ENCODE measurements at places on chromosomes 4 and X.
A peak's percentile ranks its signal among the peaks of the same experiment; 100 is the strongest.

- no peak overlapping the region for H3K4me3 ChIP-seq
- DNase-seq = no peak
- no peak overlapping the region for H3K27ac ChIP-seq
These were observed 63.2 kb downstream of the PHEX start for GRCh38 chrX:22095286-22095685.

- H3K27ac ChIP-seq = no peak overlapping the region
- no peak overlapping the region for H3K4me3 ChIP-seq
- H3K36me3 ChIP-seq = peaks cover 47% of the 10 kb centered on the region
- H3K27me3 ChIP-seq = no peaks in the 10 kb centered on the region
- no peaks in the 10 kb centered on the region for H3K4me1 ChIP-seq
These were observed 14.1 kb downstream of the COX18 start for GRCh38 chr4:73055241-73055897.

DNA sequence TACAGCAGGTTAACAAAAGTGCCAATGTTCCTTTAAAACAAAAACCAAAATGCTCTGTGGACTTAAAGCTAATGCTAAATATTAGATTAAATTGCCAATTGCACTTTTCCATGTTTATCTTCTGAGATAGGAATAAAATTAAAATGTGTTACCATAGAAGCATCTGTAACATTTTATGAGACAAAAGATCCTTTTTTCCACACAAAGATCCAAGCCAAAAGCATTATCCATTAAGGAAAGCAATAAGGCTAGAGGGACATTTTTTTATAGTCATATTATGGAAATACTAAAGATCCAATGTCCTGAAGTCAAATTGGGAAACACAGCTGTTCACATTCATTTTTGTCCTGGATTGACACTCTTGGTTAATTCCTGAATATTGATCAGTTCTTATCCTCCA is 73.6 kb downstream of the PALLD start:
- DNase-seq = no peak
- H3K36me3 ChIP-seq = no peaks in the 10 kb centered on the region
- no peak overlapping the region for H3K27ac ChIP-seq
- H3K4me1 ChIP-seq = no peaks in the 10 kb centered on the region

DNA sequence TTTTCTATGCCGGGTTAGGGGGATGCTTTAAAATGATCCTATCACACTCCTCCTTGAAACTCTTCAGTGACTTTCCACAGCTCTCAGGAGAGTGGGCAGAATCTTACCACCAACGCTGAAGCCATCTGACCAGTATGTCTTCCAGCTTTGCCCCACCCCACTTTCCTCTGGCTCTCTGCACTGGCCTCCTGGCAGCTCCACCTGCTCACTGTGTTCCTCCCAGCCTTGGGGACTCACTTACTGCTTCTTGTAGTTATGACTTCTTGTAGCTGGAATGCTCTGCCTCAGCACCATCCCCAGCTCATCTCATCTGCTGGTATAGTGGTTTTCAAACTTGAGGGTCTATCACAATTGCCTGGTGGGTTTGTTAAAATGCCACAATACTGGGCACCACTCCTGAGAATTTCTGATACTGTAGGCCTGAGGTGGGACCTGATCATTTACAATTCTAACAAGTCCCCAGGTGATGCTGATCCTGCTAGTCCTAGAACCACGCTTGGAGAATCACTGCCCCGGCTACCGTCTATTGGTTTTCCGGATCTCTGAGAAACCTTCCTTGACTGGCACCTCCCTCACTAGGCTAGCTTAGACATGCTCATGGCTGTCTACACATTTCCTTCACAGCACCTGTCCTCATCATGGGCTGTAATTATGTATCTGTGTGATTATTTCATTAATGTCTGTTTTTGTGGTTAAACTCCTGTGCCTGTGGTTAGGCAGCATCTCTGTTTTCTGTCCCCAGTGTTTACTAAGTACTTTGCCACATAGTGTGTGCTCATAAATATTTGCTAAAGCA is 152.2 kb downstream of the MGST2 start:
- H3K27ac ChIP-seq = no peak overlapping the region
- no peak for DNase-seq
- no peaks in the 10 kb centered on the region for H3K27me3 ChIP-seq
- peaks cover 24% of the 10 kb centered on the region for H3K4me1 ChIP-seq
- peaks cover 11% of the 10 kb centered on the region for H3K36me3 ChIP-seq

DNA sequence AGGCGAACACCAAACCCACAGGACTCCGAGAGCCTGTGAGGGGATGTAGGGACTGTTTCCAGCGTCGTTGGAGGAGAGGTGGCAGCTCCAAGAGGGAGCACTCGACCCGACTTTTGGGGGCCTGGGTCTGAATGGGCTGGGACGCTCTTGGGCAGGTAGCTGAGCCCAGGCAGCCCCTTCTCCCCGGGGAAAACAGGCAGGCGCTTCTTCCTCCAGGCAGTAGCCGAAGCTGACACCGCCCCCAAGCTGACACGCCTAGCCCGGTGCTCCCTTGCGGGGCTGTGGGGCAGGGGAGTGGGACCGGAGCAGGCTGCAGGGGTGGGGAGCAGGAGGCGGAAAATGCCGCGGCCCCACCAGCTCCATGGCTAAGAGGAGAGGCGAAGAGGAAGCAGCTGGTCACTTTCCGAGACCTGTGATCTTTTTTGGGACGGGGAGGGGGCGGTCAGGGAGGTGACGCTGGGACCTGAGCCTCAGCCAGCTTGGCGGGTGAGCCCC is 4.2 kb downstream of the NKX1-1 start:
- no peak for DNase-seq
- peaks cover 17% of the 10 kb centered on the region for H3K27me3 ChIP-seq
- H3K4me3 ChIP-seq = no peak overlapping the region
- peaks cover 32% of the 10 kb centered on the region for H3K4me1 ChIP-seq

- no peaks in the 10 kb centered on the region for H3K36me3 ChIP-seq
- H3K4me3 ChIP-seq = no peak overlapping the region
- peak; percentile 74 for DNase-seq
- no peaks in the 10 kb centered on the region for H3K27me3 ChIP-seq
- peaks cover 10% of the 10 kb centered on the region for H3K4me1 ChIP-seq
These were observed 57.6 kb upstream of the RAP1GDS1 start for GRCh38 chr4:98203332-98204235.

- no peak overlapping the region for H3K27ac ChIP-seq
- no peaks in the 10 kb centered on the region for H3K27me3 ChIP-seq
- no peaks in the 10 kb centered on the region for H3K36me3 ChIP-seq
- DNase-seq = no peak
These were observed 487.7 kb upstream of the INTU start for GRCh38 chr4:127145006-127145540.

GRCh38 chr4:88600176-88600838 is 8.0 kb downstream of the HERC3 start:
- H3K27me3 ChIP-seq = no peaks in the 10 kb centered on the region
- H3K4me1 ChIP-seq = peaks cover 14% of the 10 kb centered on the region
- DNase-seq = peak; percentile 50

DNA sequence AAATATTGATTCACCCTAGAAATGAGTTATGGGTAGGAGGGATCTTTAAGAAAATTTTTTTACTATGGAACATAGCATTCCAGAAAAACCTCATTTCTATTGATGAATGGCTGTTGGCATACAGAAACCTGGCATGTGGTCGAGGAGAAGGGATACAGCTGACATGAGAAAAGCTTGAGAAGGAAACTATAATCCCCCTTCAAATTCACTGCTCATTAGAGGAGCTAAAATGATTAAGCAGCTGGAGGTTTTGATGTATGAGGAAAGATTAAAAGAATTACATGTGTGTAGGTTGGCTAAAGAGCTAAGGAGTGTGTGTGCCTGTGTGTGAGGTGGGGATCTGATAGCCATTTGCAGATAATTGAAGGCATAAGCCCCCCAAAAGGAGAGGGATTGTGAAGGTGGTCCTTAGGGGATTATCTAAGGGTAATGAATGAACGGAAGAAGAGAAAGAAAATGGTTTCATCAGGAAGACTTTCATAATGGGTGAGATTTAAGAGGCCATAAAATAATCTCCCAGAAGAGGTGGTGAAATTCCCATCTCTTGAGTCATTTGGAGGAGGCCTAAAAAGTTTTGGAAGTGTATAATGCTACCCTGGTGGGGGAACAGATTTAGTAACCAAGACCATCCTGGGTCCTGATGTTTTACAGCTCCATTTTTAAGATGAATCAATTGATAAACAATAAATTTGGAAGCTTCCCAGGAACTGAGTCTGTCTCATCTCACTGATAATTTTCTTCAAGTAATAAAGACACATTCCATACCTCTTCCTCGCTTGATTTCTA is 272.0 kb upstream of the HAND2 start:
- H3K36me3 ChIP-seq = no peaks in the 10 kb centered on the region
- peaks cover 3% of the 10 kb centered on the region for H3K27me3 ChIP-seq
- H3K4me3 ChIP-seq = no peak overlapping the region
- H3K27ac ChIP-seq = no peak overlapping the region

- DNase-seq = no peak
- H3K4me3 ChIP-seq = no peak overlapping the region
- no peak overlapping the region for H3K27ac ChIP-seq
- no peaks in the 10 kb centered on the region for H3K36me3 ChIP-seq
- no peaks in the 10 kb centered on the region for H3K4me1 ChIP-seq
These were observed 59.6 kb downstream of the UGT8 start for GRCh38 chr4:114658179-114658578.

DNA sequence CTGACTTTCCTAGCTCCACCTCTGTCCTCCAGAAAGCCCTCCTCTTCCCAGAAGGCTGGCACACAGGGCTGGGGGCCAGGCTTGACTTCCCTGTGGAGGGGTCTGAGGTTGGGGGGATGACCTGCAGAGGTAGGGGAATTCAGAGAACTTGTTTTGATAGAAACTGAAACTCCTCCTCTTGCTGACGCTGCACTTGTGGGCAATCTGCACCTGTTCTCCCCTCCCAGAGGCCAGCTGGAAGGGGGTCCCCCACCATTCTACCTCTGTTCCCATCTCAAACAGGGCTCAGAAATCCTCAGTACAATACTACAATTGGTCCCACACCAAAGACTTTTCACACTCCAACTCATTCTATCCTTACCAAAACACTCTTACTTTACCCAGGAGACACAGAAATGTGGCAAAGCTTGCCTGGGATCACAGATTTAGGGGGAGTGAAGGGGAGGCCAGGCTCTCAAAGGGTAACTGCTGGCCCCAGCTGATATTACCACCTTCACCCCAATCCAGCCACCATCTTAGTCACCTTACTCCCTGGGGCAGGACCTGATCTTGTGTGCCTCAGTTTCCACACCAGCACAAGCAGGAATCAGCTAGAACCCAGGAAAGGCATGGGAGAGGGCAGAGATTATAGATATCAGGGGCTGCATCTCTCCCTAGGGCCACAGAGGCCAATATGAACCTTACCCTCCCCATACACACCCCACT is 18.5 kb downstream of the OTUD5 start:
- H3K27ac ChIP-seq = peak overlapping the region; percentile 62
- peaks cover 6% of the 10 kb centered on the region for H3K36me3 ChIP-seq
- DNase-seq = peak; percentile 86
- peaks cover 79% of the 10 kb centered on the region for H3K4me1 ChIP-seq
- H3K27me3 ChIP-seq = no peaks in the 10 kb centered on the region

DNA sequence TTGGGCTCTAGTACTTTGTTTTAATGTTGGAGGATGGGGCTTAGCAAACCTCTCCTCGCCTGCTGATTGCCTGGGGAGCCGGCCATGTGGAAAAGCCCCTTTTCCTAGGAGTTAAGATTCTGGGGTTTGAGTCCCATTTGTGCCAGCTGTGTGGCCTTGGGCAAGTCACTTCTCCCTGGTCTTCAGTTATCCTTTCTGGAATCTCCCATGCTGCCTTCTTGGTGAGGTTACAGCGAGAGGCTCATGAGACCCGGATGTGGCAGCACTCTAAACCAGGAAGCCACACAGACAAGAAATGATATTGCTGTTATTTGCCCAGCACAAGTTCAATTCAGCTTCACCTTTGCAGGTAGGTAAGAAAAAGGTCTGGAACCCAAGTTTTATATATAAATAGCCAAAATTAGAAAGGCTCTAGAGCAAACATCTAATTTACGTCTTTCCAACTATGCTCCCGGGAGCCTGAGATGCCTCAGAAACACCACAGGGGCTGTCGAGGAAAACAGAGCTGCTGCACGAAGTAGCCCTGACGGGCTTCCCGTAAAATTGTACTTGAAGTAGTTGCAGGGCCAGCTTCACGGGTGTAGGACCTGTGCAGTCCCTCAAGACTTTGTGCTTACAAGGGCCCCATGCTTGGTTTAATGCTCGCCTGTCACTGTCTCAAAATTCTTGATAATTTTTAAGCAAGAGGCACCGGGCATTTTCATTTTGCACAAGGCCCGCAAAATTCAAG is 8.3 kb upstream of the SASH3 start:
- peak; percentile 56 for DNase-seq
- H3K27me3 ChIP-seq = no peaks in the 10 kb centered on the region
- no peak overlapping the region for H3K27ac ChIP-seq

DNA sequence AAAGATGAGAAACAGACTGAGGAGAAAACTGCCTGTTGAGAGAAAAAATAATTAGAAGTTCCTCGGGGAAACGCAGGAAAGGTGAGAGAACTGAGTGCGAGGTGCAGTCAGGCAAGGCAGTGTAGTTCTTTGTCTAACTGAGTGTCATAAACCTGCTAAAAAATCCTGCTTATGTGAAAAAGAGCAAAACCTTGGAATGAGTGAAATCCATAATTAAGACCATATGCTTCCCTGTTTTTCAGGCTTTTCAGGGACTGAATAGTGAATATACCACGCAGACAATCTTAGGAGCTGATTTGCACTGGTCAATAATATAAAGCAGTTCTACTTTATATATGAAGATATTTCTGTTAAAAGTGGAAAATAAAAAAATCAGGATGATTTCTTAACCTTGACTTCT is 104.9 kb downstream of the RASGEF1B start:
- DNase-seq = no peak
- H3K36me3 ChIP-seq = no peaks in the 10 kb centered on the region
- no peaks in the 10 kb centered on the region for H3K4me1 ChIP-seq
- H3K27ac ChIP-seq = no peak overlapping the region

- no peaks in the 10 kb centered on the region for H3K27me3 ChIP-seq
- H3K27ac ChIP-seq = no peak overlapping the region
- no peaks in the 10 kb centered on the region for H3K4me1 ChIP-seq
- H3K4me3 ChIP-seq = no peak overlapping the region
These were observed 44.0 kb upstream of the SCD5 start for GRCh38 chr4:82842593-82842992.

DNA sequence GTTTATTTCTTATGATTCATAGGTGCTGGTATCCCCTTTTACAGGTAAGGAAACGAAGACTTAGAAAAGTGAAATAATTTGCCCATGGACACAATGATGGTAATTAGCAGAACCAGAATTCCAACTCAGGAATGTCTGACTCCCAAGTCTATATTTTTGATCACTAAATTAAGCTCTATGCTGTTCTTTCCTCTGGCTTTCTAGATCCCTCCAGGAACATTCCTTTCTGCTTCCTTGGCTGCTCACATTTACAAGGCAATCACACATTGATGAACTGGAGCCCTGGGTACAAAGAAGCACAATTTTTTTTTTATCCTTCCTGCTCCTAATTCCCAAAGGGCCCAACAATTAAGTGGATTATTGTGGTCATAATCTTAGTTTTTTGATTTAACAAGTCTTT is 7.0 kb upstream of the CDKN2AIP start:
- H3K27ac ChIP-seq = no peak overlapping the region
- H3K4me3 ChIP-seq = no peak overlapping the region
- H3K4me1 ChIP-seq = no peaks in the 10 kb centered on the region

Measured in common myeloid progenitor, CD34-positive (primary cell).